Effector CD4-positive, alpha-beta T cell (primary cell): ENCODE measurements at places on chromosomes 7 and 10.

GRCh38 chr7:79828866-79829265 lies 305.8 kb upstream of the GNAI1 start:
- DNase-seq = no peak

DNA sequence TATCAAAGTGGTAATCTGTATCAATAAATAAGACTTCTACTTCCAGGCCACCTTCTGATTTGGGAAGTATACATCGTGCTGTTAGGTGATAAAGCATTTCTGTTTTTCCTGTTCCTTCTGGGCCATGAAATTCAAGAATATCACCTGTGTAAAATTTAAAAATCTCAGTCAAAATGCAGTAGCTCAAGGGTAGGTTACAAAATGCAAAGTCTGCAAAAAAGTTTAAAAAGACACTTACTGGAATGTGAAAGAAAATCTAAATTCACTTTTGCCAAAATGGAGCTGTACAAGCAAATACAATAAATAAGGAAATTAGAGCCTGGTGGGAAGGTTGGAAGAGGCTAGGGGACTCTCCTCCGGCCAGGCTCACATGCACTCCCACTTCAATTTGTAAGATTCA lies 26.7 kb downstream of the XRCC2 start:
- no peak for DNase-seq

DNA sequence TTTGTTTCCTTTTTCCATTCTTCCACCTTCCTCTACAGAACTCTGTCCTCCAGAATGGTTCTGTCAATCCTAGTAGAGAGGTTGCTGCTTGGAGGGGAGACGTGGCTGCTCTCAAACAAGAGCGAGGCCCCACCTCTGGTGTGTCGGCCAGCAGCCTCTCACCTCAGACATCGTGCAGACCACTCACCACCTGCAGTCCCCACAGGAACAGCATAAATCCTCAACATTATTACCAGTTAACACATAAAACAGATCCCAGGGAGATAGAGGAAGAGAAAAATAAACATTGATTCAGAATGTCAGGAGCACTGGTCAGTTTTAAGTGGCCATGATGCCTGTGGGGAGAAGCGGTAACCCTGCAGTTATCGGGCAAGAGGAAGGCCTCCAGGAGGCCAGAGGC lies 485.9 kb upstream of the DPP6 start:
- no peak for DNase-seq

DNA sequence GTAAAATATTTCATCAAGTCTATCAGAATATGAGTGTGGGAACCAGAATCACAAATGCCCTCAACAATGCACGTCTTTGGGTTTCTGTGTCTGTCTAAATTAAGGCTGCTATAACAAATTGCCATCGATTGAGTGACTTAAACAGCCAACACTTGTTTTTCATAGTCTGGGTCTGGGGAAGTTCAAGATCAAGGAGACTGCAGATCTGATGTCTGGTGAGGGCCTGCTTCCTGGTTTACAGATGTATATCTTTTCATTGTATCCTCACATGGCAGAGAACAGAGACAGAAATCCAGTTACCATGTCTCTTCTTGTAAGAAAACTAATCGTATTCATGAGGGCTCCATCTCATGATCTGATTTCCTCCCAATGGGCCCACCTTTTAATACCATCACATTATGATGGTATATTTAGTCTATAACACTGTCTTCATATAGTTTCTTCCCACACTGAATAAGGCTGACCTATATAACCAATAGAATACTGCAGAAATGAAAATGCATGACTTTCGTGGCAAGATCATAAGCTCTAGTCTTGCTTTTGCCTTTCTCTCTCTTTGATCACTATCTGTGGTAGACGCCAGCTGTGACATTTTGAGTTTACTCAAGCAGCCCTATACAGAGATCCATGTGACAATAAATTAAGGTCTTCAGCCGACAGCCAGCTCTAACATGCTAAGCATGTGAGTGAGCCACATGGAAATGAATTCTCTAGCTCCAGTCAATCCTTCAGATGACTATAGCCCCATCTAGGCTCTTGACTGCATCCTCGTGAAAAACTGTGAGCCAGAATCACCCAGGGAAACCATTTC lies 51.9 kb downstream of the THSD7A start:
- DNase-seq = no peak

GRCh38 chr10:91200314-91201212 lies 19.9 kb upstream of the PCGF5 start:
- no peak for DNase-seq

- DNase-seq = no peak
Measured at GRCh38 chr10:101292194-101293006, 61.6 kb upstream of the BTRC start.

DNA sequence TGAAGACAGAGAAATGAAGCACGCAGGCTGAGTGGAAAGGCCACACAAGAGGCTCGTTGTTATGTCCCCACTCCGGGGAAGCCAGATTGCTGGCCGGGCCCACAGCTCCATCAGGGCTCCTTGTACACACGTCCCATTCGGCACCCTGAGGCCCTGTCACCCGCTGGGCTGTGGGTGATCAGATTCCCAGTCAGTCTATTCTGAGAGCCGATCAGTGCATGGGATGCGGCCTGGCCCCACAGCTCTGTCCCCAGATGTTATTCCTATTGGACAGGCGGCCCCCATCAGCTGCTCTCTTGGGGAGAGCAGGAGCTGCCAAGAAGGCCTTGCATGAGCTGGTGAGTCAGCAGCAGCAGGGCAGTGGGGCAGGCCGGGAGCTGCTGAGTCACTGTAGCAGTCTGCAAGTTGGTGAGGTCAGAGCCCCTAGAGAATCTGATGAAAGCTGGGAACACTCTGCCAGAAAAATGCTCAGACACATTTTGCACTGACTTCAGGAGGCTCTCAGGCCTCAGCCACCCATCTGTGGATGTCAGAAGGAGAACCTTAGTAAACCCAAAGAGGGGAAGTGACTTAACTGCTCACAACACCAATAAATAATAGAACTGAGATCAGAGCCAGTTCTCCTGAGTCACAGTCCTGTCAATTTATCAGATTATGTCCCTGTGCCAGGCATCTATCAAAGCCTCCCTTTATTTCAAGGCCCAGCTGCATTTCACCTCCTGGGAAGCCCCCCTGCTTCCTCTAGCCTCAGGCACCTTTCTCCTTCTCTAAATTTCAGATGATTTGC lies 9.4 kb upstream of the PSAP start:
- no peak for DNase-seq

- no peak for DNase-seq
Measured at GRCh38 chr7:141407893-141408292, 143.3 kb upstream of the AGK start.

- no peak for DNase-seq
Measured at GRCh38 chr7:77561352-77561751, 24.3 kb downstream of the PTPN12 start.

GRCh38 chr7:28520074-28521015 lies 108.0 kb downstream of the CREB5 start:
- DNase-seq = no peak

- no peak for DNase-seq
Measured at GRCh38 chr10:128568041-128568440, 441.8 kb upstream of the MKI67 start.

- DNase-seq = no peak
Measured at GRCh38 chr7:117250801-117251200, 72.1 kb downstream of the WNT2 start.

DNA sequence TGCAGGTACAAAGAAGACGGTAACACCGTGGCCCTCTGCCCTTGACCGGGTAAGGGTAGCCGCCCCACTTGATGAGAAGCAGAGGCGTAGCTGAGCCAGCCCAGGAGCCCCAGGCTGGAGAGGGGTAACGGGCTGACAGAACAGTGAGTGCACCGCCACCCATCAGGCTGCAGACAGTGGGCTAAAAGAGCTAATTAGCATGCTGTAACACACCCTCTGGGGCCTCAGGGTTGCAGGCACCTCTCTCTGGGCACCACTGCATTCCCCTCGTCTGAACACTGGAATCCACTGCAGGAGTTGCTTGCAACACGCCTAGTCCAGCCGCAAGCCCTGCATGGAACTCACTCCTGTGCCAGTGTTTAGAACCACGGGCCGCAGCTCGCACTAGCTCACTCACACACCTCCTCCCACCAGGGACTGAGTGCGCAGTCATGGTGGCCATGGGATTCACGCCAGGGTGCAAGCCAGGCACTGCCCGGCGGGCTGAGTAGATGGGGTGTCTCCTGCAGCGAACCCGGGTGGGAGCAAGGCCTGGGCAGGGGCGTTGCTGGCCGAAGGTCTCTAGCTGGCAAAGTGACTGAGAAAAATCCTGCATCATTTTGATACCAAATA lies 36.1 kb downstream of the AGMO start:
- DNase-seq = no peak

- no peak for DNase-seq
Measured at GRCh38 chr10:29576681-29577080, 58.1 kb downstream of the SVIL start.

DNA sequence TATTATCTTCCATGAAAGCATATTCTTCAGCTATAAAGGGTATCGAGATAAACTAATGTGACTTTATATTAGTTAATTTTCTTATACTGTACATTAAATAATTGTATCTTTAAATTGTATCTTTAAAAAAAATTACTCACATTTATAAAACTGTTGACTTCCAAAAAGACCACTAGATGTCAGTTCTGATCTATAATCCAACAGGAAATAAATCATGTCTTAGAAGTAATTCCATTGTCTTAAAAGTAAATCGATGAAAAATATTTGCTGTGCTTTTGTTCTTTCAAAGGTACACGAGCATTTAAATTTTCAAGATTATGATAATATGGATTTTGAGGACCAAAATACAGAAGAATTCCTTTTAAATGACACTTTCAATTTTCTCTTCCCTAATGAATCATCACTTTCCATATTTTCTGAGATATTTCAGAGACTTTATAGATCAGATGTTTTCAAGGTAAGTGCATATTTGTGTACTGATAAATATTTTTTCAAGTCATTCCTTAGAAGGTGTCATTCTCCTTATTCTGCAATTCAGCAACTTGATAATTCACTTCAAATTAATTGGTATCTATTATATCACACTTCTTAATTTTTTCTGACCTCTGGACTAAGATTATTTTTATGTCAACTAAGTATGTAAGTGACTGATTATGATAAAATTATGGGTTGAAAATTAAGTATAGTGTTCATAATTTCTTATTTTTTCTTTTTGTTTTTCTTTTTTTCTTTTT lies 138.5 kb downstream of the CPED1 start:
- no peak for DNase-seq

DNA sequence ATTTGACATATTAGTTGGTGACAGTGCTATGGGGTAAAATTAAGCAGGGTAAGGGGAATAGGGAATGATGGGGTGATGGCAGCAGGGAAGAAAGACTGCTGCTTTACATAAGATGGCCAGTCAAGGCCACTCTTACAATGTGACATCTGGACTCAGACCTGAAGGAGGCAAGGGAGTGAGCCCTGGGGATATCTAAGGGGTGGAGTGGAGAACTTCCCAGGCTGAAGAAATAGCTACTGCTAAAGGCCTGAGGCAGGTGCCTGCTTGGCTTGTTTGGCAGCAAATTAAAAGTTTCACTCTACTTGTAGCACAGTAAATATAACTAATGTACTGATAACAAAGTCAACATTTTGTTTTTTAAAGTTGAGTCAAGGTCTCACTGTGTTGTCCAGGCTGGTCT lies 93.5 kb downstream of the IDE start:
- no peak for DNase-seq

DNA sequence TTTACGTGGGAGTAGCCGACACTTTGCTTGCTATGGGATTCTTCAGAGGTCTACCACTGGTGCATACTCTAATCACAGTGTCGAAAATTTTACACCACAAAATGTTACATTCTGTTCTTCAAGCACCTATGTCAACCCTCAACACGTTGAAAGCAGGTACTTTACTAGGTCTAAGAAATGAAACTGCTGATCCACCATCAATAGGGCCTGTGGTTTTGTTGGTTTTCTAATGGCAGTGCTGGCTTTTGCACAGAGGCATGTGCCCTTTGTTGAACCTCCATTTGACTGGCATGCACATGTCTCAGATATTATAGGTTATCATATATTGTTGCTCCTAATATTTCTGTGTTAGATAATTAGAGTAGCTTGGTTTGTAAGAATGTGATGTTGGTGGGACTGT lies 123.8 kb downstream of the CFTR start:
- no peak for DNase-seq

GRCh38 chr10:96038476-96039387 lies 4.7 kb upstream of the CCNJ start:
- no peak for DNase-seq

DNA sequence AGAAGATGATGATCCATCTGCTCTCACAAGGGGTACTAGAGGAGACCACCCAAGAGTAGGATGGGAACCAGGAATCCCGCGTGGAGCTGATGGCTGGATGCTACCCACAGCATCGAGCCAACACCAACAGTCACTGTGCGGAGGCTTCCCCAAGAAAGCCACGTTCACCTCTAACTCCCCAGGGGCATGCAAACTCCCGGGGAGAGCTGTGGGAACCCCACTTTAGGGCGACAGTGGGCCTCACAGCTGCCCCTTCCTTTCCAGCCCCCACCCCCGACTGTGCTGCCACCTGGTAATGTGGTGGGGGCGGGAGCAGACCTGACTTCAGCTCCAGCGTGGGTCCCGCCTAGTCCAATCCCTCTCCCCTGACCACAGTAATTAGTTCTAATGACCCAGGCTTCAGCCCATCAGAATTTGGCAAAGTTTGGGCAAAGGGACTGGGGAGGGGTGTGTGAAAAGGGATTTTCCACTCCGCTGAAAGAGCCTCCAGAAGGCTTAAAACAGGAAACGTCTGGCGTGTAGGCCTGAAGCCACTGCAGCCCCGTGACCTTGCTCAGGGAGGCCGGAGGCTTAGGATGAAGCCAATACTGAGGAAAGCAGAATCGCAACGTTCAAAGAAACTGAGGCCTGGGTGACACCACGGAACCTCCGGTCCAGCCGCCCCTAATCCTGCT lies 20.3 kb downstream of the ASB13 start:
- DNase-seq = no peak

DNA sequence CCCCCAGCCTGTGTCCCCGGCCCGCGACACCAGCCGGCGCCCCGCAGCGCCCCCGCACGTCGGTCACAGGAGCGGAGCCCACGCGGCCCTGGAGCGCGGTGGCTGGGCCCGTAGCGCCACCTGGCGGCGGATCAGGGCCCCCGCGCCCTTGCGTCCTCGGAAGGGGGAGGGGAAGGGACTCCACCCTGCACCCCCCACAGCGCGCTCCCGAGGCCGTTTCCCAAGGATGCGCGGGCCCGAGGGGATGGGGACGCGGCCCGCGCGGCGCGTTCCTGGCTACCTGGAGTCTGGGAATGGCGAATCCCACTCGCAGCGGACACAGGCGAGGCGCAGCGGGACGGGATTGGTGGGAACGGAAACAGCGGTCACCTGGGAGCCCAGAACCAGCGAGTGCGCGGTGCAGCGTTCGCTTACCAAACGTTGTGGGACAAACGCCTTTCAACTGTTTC lies 23.8 kb upstream of the MKI67 start:
- peak; percentile 70 for DNase-seq

- DNase-seq = peak; percentile 72
Measured at GRCh38 chr10:26486990-26487850, 49.1 kb downstream of the APBB1IP start.

DNA sequence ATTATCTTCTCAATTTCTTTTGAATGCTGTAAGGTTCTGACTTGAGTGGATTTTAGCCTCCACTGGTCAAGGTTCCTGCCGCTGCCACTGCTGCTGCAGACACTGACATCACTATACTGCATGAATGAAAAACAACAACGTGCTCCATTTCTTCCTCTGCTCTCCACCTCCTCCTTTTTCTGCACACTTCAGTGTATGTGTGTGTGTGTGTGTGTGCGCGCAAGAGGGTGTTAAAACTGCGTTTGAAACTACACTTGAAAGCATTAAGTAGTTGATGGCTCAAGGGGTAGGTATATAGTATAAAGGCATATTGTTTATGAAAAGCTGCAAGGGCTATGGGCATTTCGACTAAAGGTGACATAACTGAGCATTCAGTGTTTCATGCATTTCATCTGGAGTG lies 3.5 kb downstream of the GLCCI1 start:
- DNase-seq = no peak

- peak; percentile 31 for DNase-seq
Measured at GRCh38 chr10:11742009-11742778, at the start of gene ECHDC3. Gene ECHDC3 (plus strand): TSS chr10:11742382. CDS start chr10:11742577, 195 bp downstream.
